Osteoblast (primary cell): ENCODE measurements at places on chromosomes 16 and 17. TPM values are rescaled to one million over a fixed set of nuclear protein-coding genes. Genes with fewer than 3 reads are reported as not detected.

DNA sequence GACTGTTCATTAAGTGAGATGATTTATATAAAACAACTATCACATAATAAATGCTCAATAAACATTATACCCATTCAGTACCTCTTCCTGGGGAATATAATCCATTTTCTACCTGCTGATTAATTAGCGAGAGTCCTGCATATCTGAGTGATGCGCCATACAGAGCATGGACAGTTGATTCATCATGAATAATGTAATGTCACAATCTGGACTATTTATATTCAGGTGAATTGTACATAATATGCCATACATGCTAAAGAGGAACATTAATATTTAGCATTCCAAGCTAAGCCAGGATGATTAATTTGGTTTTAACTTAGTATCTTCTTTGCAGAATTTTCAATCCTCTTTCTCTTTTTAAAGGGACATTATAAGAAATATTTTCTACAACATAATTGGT, 362.0 kb upstream of the XYLT1 start:
- H3K4me3 ChIP-seq = no peak overlapping the region
- DNase-seq = no peak

DYNLRB2 gene
- 0.29 TPM in 1 of 2 replicates, not detected in the other for total RNA-seq

DNA sequence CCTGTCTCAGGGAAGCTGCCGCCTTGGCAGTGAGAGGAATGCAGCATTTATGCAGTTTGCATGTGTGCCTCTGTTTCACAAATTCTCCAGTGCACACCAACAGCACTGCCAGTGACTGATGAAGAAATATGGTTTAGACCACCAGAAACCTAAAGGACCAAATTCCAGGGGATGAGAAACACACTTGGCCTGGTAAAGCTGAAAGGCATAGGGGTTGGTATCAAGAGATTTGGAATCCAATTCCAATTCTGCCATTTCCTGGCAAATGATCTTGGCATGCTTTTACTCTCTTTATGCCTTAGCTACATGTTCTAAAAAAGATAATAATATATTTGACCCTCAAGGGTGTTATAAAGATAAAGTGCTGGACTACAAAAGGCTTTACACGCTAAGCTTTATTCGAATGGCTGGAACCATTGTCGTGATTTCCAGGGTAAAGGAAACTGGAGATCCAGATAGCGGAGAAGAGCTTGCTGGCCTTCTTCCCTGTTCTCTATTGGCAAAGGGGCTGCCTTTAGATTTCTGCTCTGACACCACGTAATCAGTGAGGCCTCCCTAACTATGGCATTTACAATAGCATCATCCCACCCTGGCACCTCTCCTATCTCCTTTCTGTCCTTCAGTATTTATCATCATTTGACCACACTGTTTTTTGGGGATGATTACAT, 359.8 kb upstream of the ASIC2 start:
- H3K27me3 ChIP-seq = no peaks in the 10 kb centered on the region
- H3K4me3 ChIP-seq = no peak overlapping the region
- DNase-seq = no peak
- H3K27ac ChIP-seq = no peak overlapping the region
- H3K36me3 ChIP-seq = no peaks in the 10 kb centered on the region

HBA1 gene
- not detected in 2 replicates for total RNA-seq

DNA sequence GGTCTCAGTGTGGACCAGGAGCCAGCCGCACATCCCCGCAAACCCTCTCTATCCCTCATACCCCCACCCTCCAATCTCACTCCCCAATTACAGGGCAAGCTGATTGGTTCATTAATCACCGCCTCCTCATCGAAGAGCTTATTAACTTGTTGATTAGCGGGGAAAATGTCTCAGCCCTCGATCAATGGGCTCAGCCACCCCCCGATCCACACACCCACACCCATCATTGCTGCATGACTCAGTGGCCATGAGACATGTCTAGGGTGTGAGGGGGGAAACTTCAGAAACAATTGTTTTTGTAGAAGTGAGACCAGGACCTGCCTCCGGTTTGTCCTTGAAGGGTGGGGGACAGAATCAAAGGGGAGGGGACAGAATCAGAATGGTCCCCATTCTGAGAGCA, 2.5 kb upstream of the PYY start:
- no peak for DNase-seq
- H3K36me3 ChIP-seq = no peaks in the 10 kb centered on the region
- peaks cover 40% of the 10 kb centered on the region for H3K27me3 ChIP-seq
- H3K4me3 ChIP-seq = no peak overlapping the region
- H3K27ac ChIP-seq = no peak overlapping the region
- no peaks in the 10 kb centered on the region for H3K4me1 ChIP-seq
